Sciatic nerve (tissue), 2 donors: ENCODE measurements at places on chromosomes 13 and 19. TPM values are rescaled to one million over a fixed set of nuclear protein-coding genes. Genes with fewer than 3 reads are reported as not detected.
A peak's percentile ranks its signal among the peaks of the same experiment; 100 is the strongest.

DNA sequence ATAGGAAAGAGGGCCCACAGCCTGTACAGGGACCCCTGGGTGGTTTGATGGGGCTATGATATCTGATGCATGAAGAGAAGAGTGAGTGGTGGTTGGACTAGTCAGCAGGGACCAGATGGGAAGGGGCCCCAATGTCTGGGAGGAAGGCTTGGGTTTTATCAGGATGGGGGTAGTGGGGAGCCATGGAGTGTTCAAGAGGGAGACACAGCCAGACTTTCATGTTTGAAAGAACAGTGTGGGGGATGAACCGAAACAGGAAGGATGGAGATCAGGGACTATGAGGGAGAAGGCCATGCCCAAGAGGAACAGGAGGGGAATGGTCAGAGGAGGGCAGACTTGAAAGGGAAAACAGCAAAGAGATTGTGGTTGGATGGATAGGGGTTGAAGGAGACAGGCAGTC is 63.1 kb downstream of the UNC13A start:
- no peak for DNase-seq

GRCh38 chr13:26495750-26496149 is 61.7 kb upstream of the WASF3 start:
- no peak for DNase-seq

DNA sequence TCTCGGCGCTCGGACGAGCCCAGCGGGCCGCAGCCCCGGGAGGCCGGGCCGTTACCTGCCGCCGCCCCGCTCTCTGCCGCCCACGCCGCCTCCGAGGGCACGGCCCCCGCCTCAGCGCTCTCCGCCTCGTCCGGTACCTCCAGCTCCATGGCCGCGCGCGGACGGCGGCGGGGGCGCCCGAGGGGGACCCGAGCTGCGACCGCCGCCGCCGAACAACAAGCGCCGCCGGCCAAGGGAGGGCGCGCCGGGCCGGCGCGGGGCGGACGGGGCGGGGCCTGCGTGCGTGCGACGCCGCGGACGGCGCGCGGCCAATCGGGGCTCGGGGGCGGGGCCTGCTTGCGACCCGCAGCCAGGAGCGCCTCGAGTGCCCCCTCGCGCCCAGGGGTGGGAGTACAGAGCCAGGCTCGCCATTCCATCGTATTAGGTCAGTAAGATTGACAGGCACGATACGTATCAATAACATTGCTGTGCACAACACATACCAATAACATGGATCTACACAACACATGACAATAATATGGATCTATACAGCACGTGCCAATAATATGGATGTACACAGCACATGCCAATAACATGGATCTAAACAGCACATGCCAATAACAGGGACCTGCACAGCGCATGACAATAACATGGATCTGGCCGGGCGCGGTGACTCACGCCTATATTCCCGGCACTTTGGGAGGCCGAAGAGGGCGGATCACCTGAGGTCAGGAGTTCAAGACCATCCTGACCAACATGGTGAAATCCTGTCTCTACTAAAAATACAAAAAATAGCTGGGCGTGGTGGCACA is at the start of gene PIP5K1C:
PIP5K1C (minus strand) TSS at position 227 of the 791 bp plus-strand sequence; CDS start at position 149, 78 bp downstream.
- DNase-seq: peak; percentile 95

- no peak for DNase-seq
Observed at GRCh38 chr13:89113744-89114143, 1442.6 kb downstream of the SLITRK5 start.

ZNF446 gene
- 10.3 TPM for total RNA-seq

CATSPERD gene
- total RNA-seq: not detected

DNA sequence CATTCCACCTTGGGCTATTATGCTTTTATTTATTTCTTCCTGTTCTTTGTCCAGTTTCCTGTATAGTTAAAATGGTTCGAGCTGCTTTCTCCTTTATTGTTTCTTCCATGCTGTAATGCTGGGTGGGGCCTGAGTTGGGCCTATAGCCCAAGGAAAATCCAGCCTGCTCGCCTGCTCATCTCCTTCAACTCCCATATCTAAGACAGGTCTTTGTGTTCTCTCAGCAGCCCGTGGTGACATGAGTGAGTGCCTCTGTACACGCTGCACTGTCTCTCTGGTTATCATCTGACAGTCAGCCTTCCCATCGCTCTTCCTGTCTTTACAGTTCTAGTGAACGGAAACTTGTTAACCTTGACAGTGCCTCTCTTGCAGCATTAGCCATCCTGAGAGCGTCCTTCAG is 221.9 kb upstream of the SLC10A2 start:
- DNase-seq: no peak

SLC8A2 gene
- total RNA-seq: not detected
